Foreskin fibroblast (primary cell): ENCODE measurements at places on chromosomes 16 and 17.

- DNase-seq: no peak
Measured at GRCh38 chr17:37505333-37505732, 15.6 kb downstream of the DUSP14 start.

- DNase-seq: peak; percentile 42
Measured at GRCh38 chr16:73021866-73022495, 25.9 kb downstream of the ZFHX3 start.

DNA sequence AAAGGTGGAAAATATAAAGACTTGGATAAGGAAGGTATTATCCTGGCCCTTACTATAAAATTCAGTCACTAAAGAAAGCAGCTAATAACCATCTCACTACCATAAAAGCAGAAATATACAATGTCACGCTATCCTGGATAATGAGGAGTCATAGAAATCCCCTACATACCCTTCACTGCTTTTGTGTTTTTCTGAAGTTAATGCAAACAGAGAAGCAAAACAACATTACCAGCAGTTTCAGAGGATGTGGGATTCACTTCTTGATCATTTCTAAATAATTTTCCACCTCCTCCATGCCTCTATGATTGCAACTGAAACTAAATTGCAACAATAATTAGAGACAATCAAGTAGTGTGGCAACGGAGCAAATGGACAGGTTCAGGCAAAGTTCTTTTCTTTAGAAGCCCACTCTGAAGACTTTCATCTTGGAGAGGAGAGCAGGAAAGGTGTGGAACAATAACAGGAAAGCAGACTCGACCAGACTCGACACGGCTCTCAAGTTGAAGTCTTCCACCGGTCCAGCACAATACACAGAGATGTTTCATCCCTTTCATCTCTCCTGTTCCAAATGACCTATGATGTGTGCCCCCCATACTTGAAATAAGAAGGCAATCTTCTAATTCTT lies 10.2 kb downstream of the CYTH1 start:
- DNase-seq: no peak

GRCh38 chr16:65958086-65958485 lies 408.4 kb upstream of the CDH5 start:
- DNase-seq: no peak

DNA sequence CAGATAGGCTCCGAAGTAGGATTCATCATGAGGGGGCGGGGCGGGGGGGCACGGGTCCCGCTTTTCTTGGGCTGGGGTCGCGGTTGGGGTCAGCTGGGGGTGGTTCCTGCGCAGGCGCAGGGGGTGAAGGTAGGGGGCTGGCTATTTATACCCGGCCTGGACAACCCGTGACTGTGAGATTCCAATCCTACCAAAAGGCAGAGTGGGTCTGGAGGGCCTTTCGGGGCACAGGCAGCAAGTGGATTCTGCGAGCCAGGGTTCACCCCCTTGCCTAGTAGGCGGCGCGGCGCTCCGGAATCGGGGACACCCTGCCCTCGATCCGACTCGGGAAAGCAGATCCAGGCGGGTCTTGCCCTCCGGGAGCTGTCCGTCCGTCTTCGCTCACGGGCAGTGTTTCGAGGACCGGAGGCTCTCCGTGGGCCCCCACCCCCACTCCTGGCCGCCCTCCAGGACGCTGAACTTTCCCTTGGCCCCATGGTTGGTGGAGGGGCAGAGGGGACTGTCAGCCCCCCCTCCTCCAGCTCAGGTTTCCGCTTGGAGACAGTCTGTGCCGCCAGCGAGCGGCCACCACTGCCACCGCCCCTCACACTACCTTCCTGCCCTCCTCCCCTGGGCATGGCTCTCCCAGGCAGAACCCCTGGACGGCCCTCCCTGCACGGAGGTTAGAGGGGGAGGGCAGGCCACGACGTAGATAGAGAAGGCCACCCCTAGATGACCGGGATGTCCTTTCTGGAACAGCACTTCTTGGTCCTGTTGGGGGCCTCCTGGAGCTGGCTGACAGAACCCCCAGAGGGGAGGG lies 634 bp downstream of the SLC2A4 start:
- no peak for DNase-seq

DNA sequence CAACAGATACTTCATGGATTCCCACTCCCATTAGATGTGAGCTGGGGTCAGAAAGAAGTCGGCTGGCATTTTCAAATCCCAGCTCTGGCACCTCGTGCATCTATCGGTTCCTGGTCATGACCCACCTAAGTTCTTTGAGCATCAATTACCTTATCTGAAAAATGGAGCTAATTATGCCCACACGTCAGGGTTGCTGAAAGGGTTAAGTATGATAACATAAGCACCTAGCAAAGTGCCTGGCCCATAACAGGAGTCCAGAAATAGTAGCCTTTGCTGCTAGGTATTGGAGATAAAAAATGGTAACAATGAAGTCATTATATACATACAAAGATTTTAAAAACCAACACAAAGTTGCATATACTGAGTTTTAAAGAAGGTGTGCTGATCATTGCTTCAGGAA lies 14.1 kb upstream of the GNA13 start:
- DNase-seq: no peak

- no peak for DNase-seq
Measured at GRCh38 chr16:78768718-78769117, 669.3 kb downstream of the WWOX start.

GRCh38 chr17:34386343-34386696 lies 23.3 kb upstream of the CCL1 start:
- DNase-seq: no peak

DNA sequence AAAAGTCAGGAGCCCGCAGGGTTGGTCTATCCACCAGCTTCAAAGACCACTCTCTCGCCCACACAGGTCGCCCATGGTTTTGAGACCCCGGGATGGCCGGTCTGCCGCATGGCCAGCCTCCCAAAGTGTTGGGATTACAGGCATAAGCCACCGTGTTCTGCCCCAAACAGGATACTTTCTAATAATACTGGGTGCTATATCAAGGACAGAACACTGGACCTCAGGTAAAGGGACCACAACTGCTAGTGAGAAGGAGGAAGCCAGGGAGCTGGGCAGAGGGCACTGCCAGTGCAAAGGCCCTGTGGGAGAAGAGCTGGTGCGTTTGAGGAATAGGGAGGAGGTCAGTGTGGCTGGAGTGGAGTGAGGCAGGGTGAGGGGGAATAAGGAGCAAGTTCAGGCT lies 34.1 kb downstream of the IL21R start:
- DNase-seq: no peak

GRCh38 chr16:11587643-11588247 lies 1.0 kb upstream of the LITAF start:
- no peak for DNase-seq

- no peak for DNase-seq
Measured at GRCh38 chr17:58284613-58285421, 4.1 kb upstream of the MPO start.

DNA sequence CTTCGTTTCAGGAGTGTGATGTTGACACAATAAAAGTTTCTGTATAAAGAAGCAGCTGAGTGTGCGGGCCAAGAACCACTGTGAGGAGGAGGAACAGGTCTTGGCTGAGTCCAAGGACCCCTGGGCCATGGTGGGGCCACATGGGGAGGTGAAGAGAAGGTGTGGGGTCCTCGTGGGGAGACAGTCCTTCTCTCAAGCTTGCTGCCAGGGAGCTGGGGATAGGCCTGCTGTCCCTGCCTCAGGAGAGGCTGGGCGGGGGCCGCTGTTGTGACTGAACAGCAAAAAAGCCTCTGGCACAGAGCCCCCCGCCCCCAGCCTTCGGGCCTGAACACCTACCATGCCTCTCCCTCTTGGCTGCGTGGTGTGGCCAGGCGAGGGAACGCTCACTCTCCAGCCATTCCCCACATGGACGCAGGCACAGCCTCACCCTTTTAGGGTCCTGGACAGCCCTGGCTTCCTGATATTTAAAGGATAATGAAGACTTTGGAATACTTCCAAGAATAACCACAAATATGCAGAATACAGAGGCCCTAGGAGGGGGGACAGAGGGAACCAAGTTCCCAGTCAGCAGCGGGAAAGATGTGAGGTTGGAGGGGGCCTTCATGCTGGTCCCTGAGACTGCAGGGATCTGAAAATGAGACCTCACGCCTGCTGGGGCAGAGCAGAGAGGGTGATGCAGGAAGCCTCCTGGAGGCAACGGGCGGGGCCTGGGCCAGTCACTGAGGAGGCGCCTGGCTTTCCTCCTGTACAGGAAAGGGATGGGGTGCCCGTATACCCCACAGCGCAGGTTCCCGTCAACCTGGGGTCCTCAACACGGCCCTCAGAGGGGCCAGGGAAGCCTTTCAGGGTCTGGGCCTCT lies 100.0 kb upstream of the CREBBP start:
- peak; percentile 39 for DNase-seq

GRCh38 chr16:2194852-2195321 lies 1.5 kb downstream of the CASKIN1 start:
- no peak for DNase-seq

GRCh38 chr17:8741771-8742170 lies 2.9 kb downstream of the CCDC42 start:
- no peak for DNase-seq

DNA sequence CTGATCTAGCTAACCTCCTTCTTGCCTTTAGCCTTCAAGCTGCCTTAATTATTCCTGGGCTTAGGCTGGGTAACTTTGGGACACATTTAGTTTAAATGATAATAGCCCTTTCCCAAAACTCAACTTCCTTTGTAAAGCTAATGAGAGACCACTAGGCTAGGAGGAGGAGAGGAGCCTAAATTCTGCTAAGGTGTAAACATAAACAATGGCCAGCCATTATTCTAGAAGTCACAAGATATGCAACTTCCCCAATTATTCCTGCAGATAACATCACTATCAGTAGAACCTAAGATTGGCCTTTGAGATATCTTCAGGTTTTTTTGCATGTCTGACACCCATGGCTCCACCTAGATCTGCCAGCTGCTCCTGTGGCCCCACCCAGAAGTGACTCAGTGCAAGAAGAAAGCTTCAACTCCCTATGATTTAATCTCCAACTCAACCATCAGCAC lies 131.2 kb upstream of the FAM20A start:
- peak; percentile 30 for DNase-seq

- DNase-seq: no peak
Measured at GRCh38 chr16:35319536-35320192, 1860.3 kb downstream of the TP53TG3F start.

- DNase-seq: peak; percentile 88
Measured at GRCh38 chr17:836151-836550, 54.0 kb downstream of the MRM3 start.

- DNase-seq: no peak
Measured at GRCh38 chr17:64256913-64257807, 5.9 kb downstream of the TEX2 start.

- DNase-seq: peak; percentile 21
Measured at GRCh38 chr17:55845385-55845784, 94.5 kb downstream of the PCTP start.

- no peak for DNase-seq
Measured at GRCh38 chr16:14669776-14670175, 24.3 kb downstream of the PLA2G10 start.

GRCh38 chr16:57281791-57282190 lies 2.7 kb downstream of the PLLP start:
- no peak for DNase-seq

DNA sequence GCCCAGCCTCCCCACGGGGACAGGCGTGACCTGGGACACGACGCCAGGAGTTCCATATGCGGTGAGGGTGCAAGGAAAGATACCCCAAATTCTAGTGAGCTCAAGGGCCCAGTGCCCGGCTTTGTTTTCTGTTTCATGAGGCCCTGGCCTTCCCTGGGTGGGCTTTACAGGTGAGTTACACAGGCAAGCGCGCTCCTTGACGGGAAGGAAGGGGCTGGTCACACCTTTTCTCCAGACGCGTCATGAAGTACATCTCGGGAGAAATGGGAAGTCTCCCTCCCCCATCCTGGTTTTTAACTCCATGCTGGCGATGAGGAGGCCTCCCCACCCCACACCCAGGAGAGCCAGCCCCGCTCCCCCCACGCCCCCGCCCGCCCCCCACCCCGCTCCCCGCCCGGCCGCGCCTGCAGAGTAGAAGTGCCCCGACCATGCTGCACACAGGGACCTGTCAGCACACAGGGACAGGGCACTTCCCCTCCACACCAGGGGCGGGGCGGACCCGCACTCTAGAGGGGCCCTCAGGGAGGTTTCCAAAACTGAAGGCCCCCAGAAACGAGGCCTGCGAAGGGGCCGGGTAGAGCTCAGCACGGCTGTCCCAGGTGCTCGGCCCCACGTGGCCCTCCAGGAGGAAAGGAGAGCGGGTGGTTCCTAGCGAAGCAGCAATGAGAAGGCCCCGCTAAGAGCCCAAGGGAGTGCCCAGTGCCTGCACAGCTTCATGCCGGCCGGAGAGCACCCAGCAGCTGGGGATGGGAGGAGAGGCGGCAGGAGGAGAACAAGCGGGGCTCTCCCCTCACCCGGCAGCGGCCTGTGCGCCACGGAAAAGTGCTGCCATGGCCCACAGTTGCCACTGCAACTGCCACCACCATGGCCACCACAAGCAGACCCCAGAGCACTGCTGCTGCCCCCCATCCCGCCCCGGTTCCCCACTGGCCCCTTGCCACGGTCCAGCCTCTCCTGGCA lies 7.7 kb downstream of the CYB561 start:
- DNase-seq: no peak

- no peak for DNase-seq
Measured at GRCh38 chr16:78444-79150, 572 bp downstream of the MPG start.

DNA sequence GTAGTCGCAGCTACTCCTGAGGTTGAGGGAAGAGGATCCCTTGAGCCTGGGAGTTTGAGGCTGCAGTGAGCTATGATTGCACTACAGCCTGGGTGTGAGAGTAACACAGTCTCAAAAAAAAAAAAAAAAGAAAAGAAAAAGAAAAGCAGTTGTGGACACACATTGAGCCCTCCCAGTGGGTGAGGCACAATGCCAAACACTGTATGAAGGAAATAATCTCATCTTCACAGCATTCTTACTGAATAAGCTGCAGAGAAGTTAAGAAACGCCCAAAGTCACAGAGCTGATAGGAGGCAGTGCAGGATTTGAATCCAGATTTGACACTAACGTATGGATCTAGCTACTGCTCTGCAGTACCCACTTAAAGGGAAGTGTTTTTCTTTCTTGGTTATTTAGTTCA lies 5.9 kb upstream of the LYZL6 start:
- DNase-seq: no peak

DNA sequence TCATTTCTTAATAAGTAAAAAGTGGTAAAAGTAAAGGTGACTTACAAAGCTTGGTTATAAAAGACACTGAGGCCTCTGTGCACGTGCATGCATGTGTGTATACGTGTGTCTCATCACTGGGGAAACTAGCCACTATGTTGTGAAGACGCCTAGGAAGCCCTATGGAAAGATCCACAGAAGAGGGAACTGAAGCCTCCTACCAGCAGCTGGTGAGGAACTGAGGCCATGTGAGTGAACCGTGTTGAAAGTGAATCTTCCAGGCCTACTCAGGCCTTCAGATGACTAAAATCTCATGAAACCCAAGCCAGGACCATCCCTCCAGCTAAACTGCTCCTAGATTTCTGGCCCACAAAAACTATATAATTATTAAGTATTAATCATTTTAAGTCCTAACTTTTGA lies 23.7 kb downstream of the PHLPP2 start:
- DNase-seq: no peak

DNA sequence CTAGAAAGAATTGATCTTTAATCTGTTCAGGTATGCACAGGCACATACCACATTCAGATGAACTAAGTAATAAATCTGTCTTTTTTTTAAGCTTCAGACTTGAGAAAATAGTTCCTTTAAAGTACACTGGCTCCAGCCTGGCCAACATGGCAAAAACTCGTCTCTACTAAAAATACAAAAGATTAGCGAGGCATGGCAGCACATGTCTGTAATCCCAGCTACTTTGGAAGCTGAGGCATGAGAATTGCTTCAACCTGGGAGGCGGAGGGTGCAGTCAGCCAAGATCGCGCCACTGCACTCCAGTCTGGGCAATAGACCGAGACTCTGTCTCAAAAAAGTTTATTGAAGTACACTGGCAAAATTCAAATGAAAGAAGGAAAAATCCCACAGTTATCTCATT lies 111.0 kb upstream of the NETO2 start:
- no peak for DNase-seq

- DNase-seq: no peak
Measured at GRCh38 chr16:31430380-31431052, 2.4 kb upstream of the COX6A2 start.
